ENCODE measurements at places on chromosomes 7 and 10.

GRCh38 chr7:141585592-141586510 lies 34.6 kb downstream of the AGK start:
- DNase-seq = peak; percentile 52

- peak; percentile 86 for DNase-seq
Measured at GRCh38 chr10:91635401-91636400, 2.8 kb upstream of the PPP1R3C start.

DNA sequence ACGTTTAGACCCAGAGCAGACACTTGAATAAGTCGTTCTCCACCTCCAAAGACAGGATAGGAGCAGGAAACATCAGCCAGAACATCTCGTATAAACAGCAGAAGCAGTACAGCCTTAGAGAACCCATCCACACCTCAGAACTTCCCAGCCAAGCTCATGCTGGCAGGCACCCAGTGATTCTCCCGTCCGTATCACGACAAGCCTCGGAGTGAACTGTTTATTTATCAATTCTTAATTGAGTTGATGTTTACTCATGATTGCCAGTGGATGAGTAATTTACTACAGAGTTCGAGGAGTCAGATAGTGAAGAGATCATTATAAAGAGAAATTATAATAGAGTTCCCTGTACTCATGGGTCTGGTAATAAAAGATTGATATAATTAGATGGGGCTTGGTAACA lies 811.5 kb downstream of the LRMDA start:
- no peak for DNase-seq

DNA sequence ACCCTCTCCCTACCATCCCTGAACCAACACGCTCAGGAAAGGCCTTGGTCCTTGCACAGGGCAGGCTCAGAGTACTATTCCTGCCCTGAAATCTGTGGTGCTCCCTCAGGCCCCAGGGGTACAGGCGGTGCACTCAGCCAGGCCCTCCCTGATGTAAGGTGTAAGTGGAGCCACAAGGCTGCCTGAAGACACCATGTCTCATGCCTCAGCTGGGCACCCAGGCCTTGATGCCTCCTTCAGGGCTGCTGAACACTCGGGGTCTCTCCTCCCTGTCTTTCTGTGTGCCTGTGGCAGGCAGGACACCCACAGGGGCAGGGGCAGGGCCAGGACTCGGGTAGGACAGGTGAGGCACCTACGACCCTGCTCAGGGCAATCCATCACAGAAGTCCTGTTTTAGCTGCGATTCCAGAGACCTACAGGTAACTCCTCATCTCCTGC lies 22.9 kb upstream of the ANTXRL start:
- no peak for DNase-seq

GRCh38 chr10:5684318-5684970 lies at the start of gene TASOR2:
TSS of gene TASOR2 (plus strand) at chr10:5684838. CDS start at chr10:5720643, 35,805 bp downstream.
- peak; percentile 99 for DNase-seq

- DNase-seq = no peak
Measured at GRCh38 chr7:106247841-106248240, 36.9 kb downstream of the NAMPT start.

Measured in MCF 10A (cell line).